Mesenteric fat pad (tissue), 1 donor: ENCODE measurements at places on chromosomes 1 and 21. TPM values are rescaled to one million over a fixed set of nuclear protein-coding genes. Genes with fewer than 3 reads are reported as not detected.

TMEM50B gene
- total RNA-seq: 36.1 TPM

PTPN14 gene
- total RNA-seq: 47.6 TPM

CCDC181 gene
- 0.58 TPM for total RNA-seq

LORICRIN gene
- total RNA-seq: not detected

ZNF124 gene
- total RNA-seq: 17.7 TPM

MAP1LC3C gene
- total RNA-seq: 9.8 TPM

CD101 gene
- total RNA-seq: 1.5 TPM

RABIF gene
- 5.3 TPM for total RNA-seq

NBPF9 gene
- total RNA-seq: 24.4 TPM

EDARADD gene
- total RNA-seq: 0.35 TPM

KLHDC9 gene
- total RNA-seq: not detected

SPRR2E gene
- total RNA-seq: not detected

SPRR2A gene
- not detected for total RNA-seq

PDE4B gene
- total RNA-seq: 18.6 TPM

UBL4B gene
- not detected for total RNA-seq

FAM72D gene
- total RNA-seq: not detected

OR2T11 gene
- total RNA-seq: not detected

LCE3D gene
- not detected for total RNA-seq

MPL gene
- total RNA-seq: 0.39 TPM

S100A2 gene
- 0.58 TPM for total RNA-seq
